ENCODE measurements at places on chromosomes 13 and 19.
A peak's percentile ranks its signal among the peaks of the same experiment; 100 is the strongest.

- DNase-seq: no peak
Observed at GRCh38 chr13:111912453-111912866, 154.5 kb upstream of the SOX1 start.

GRCh38 chr13:51475727-51476501 is 23.1 kb upstream of the INTS6 start:
- DNase-seq: peak; percentile 19

DNA sequence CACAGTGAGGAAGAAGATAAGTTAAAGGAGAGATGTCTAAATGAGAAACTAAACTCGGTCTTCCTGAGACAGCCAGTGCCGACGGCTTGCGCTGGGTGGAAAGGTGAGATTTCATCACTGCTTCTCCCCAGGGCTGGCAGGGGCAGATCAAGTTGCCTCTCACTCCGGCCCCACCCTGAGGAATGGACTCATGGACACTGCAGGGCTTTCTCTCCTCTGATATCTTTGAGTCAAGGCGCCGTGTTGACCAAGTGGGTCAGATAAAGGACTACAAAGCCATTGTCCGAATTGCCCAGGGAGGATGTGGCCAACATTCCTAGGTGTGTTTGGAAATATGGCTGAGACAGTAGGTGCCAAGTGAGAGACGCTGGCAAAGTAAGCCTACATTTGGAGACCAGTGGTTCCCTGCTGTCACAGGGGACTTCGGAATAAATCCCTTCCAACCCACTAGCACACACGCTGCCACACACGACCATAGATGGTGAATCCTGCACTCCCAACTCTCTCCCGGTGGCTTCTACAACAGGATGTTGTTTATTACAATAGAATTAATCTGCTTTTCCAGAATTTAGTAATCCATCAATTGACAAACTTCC is 156.5 kb upstream of the TSC22D1 start:
- no peak for DNase-seq

GRCh38 chr19:2244125-2244411 is 5.1 kb upstream of the AMH start:
- DNase-seq: no peak

DNA sequence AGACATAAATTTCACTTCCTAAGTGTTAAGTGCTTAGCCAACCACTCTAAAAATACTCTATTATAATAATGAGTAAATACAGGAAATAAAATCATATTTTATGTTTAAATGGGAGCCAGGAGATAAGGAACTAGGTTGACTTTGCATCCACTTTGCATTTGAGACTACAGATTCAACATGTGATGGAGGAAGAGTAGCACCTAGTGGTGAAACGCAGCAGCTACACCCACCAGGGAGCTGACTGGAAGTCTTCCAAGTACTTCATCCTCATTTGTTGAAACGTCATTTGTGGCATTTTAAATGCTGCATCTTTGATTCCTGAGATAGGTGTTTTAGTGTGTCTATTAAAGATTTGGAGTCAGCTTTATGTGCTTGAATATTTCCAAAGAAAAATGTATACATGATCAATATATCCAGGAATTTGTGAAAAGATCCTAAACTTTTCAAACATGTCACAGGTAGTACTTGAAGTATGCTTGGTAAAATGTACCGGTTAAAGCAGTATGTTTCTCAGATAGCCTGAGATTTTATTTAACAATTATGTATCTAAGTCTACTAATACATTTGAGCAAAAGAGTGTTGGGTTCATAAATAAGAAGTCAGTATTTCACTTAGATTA is 17.4 kb upstream of the KCTD12 start:
- peak; percentile 77 for DNase-seq

GRCh38 chr13:75579529-75579928 is 29.9 kb downstream of the UCHL3 start:
- no peak for DNase-seq

- DNase-seq: no peak
Observed at GRCh38 chr13:99973163-99973807, 1.7 kb upstream of the ZIC5 start.

DNA sequence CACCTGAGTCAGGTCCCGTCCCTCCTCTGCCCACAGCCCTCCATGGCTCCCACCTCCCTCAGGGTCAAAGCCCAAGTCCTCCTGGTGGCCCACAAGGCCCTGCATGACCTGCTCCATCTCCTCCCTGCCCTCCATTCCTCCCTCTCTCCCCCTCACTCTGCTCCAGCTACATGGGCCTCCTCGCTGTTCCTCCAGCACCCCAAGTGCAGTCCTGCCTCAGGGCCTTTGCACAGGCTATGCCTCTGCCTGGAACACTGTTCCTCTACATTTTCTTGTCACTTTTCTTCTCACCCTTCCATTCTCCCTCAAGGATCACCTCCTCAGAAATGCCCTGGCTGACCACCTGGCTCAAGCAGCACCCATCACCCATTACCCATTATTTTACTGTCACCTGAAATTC is 41.5 kb downstream of the PTPRS start:
- no peak for DNase-seq

GRCh38 chr19:7648265-7649014 is 11.5 kb downstream of the STXBP2 start:
- no peak for DNase-seq

- DNase-seq: no peak
Observed at GRCh38 chr19:42068756-42069571, 1.0 kb downstream of the GRIK5 start.

DNA sequence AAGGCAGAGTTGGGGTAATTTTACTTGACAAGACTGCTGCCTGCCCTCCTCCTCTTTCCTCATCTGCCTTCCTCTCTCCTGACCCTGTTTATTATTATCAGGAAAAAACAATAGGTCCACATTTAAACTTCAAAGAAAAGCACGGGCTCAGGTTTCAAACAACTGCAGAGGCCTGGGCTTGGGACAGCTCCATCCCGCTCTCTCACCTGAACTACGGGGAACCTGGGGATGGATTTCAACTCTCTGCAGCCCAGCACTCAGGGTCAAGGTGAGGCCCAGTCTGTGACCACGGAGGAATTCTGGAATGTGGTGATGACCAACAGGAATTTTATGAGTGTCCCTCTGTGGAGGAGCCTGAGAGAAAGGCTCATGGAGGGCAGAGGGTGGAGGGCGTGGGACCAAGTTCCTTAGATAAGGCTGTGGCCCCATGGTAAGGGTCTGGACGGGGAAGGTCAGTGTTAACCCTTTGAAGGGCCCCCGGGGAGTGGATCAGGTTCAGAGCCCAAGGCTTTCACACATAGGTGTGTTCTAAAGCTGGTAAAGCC is 220.8 kb upstream of the MAB21L1 start:
- no peak for DNase-seq

- no peak for DNase-seq
Observed at GRCh38 chr13:94829837-94830365, 117.6 kb upstream of the SOX21 start.

DNA sequence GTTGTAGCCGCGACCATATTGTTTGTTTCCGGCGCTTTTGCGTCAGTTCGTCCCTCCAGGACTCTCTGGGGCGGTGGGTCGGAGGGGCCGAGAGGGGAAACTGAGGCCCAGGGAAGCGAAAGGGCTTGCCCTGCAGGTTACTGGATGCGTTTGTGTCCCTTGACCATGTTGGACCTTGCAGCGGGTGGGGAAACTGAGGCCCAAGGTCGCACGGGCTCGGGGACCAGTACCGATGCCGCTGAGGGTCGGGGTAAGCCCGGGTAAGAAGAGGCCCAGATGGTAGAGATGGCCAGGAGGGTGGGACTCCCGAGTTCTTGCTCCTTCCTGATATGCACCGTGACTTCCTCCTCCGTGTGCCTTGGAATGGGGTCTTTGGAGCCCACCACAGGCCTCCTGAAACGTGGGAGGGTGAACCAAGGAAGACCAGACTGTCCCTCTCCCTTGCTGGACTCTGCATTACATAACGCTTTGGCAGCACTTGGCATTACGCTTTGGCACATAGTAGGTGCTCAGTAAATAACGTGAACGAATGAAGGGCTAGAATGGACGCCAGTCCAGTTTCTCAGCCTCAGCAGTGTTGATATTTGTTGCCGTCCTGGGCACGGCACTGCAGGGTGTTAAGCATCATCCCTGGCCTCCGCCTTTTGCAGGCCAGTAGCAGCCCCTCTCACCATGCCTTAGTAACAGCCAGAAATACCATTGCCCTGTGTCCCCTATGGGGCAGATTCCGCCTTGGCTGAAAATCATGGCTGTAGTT is 743 bp downstream of the CHAF1A start:
- DNase-seq: no peak

DNA sequence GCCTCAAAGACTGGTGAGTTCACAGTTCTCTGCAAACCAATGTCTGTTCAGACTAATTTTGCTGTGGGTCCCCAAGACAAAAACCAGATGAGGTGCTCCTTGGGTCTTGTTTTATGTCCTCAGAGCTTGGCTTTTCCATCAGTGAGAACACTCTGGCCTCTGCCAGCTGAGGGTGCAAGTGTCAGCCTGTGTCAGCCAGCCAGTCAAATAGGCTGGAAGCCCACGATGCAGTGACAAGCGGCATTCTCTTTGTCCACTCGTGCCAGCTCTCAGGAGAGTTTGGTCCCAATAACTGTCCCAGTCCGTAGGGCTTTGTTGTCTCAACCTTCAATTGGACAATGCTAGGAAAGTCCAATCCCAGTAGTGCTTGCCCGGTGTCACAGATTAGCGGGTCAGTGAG is 9.4 kb upstream of the AKT2 start:
- no peak for DNase-seq

DNA sequence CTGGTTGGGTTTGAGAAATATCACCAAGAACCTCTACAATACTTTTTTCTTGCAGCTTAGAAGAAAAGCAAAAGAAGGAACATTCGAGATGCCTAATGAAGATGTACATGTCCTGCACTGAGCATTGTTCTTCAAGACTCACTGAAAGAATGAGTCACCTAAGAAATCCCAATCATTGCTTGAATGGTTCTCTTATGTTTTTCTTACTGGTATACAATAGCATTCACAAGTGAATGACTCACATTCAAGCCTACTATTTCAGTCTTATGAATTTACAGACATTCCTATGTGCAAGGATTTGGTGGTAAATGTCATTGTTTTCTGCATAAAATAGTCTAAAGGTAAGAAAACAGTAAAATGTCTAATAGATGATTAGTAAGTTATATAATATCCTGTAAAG is 594.6 kb downstream of the PCDH9 start:
- no peak for DNase-seq

GRCh38 chr13:33134213-33134612 is 118.0 kb downstream of the KL start:
- no peak for DNase-seq

DNA sequence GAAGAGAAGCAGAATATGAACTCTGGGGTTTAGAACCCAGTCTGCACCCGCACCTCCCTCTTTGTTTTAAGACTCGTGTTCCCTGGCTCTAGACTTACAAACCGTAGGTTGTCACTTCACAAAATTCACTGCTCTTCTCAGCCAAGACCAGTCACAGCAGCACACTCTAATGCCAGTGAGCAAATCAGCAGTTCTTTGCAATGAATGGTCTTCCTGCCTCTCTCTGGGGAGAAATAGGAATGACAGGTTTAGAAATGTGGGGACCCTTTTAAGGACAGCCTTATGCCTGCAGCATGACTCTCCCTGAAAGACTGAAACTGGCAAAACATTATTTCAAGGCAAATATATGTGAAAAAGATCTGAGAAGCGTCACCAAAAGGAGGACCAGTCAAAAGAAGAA is 156.9 kb downstream of the KCTD15 start:
- no peak for DNase-seq

DNA sequence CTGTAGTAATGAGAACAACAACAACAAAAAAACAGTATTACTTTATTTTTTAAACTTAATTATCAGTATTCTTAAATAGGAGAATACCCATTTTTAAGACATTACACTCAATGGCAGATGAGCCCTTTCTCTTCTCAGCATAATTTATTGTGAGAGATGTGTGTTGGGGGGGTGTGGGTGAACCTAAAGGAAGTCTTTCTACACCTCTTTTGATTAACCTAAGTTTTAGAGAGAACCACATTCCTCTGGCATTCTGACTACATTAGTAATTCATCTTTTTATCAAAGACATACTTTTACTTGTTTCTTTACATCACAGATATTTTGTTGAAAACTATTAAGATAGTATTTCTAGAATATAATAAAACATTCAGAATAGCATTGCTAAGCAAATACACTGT is 890.9 kb downstream of the PCDH9 start:
- DNase-seq: no peak

DNA sequence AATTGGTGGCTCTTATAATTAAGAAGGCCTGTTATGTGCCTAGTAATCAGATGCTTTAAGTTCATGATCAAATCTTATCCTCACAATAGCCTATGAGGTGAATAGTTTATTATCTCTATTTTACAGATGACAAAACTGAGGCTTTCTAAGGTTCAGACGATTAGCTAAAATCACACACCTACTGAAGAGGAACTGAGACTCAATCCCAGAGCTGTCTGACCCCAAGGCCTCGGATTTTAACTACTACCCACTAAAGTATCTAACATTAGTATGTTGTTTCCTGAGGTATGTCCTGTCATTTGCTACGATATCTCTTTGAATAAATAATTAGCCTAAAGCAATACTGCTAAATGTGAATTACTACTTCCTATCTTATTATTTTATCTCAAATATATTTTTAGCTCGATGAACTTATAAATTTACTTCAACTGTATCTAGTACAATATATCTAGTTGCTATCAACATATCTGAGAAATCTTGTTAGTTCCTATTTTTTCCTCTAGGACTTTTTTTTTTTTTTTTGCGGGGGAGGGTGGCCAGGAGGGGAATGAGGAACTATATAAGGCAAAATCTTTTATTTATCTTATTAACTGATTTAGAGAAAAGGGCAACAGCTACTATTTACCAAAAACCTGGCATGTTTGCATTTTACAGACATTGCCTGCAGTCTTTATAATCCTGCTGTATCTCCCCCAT is 118.5 kb downstream of the ABCC4 start:
- no peak for DNase-seq

DNA sequence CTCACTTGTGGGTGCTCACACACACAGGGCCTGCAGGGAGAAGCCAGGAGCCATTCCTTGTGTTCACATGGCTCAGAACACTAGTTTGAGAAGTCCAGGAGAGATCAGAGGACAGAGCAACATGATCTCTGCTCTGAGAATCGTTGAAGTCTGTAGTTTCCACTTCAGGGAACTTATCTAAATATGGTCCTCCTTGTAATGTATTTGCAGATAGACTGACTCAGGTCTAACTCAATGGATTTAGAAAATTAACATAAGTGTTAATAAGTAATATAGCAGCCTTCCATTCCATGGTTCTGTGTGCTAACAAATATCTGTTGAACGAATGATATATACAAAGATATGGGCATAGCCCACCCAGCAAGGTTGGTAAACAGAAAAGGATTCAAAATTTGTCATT is 119.8 kb upstream of the STARD13 start:
- no peak for DNase-seq

Measured in GDM1 (cell line).